ENCODE measurements at places on chromosomes 3 and 15. TPM values are rescaled to one million over a fixed set of nuclear protein-coding genes. Genes with fewer than 3 reads are reported as not detected.

GRCh38 chr3:141940194-141940776, 63.8 kb downstream of the ATP1B3 start:
- peak; percentile 66 for DNase-seq

Gene DNAJB8
- not detected for total RNA-seq

GRCh38 chr3:171186383-171186782, 159.9 kb upstream of the SLC2A2 start:
- DNase-seq, result no peak

- no peak for DNase-seq
These were observed 417.0 kb upstream of the TPM1 start for GRCh38 chr15:62625429-62626033.

DNA sequence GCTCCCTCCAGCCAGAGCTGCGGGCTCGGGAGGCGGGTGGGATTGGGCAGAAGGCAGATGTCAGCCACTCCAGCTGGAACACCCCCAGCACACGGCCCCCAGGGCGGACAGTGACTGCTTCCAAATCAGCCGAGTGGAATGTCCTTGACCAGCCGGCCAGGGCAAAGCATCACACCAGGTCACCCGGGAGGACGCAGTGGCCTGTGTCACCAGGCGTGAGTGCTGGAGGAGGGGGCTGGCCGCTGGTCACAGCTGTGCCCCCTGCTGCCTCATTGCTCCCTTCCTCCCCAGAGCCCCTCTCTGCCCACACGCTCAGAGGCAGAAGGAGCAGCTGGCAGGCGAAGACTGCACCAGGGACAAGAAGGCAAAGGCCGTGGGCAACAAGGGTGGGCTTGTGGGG, 33.5 kb downstream of the NTRK3 start:
- DNase-seq, result no peak

DNA sequence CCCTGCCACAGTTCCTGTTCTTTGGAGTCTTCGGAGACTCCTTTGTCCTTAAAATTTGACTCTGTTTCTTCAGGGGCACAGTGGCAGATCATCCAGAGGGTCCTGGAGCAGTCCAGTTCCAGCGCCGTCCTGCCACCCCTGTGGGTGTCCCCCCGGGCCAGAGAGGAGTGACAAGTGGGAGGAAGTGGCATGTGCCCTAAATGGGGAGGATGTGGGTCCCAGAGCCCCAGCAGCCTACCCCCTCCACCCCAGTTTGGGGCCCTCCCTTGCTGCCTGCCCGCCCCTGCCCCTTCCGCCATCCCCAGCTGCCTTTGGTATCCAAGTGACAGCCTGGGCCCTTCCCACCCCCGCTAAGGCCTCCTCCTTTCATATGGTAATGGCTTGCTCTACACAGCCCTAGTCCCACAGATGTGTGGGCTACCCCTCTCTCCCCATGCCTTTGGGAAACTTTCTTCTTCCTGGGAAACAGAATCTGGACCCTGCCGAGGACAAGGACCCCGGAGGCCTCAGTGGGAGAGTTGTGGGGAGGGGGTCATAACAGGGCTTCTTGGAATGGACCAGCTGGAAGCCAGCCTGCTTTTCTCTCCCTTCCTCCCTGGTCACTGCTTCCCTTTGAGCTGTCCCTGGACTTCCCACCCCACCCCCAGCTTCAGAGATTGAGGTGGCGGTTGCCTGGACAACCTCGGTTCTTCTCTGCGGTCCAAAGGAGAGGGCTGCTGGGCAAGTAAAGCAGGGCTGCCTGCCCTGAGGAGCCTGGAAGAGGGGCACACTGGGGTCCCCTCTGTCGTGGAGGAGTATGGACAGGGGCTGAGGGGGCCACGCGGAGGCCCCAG, 43.2 kb downstream of the KLHL25 start:
- no peak for DNase-seq

DNA sequence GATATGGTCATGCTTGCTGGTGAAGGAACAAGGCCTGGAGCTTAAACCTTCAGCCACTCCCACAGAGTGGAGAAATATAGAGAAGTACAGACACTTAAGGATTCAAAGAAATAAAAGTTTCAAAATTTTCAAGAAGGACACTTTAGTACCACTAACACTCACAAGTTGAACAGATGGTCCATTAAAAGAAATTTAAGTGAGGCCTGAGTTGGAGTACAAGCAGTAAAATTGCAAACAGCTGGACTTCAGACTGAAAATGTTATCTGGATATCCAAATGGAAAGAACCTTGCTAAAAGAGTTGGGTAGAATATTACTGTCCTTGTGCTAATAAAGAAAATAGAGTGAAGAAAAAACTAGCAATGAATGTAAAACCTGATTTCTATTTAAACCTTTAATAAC, 397.1 kb upstream of the KCNMB2 start:
- no peak for DNase-seq

DNA sequence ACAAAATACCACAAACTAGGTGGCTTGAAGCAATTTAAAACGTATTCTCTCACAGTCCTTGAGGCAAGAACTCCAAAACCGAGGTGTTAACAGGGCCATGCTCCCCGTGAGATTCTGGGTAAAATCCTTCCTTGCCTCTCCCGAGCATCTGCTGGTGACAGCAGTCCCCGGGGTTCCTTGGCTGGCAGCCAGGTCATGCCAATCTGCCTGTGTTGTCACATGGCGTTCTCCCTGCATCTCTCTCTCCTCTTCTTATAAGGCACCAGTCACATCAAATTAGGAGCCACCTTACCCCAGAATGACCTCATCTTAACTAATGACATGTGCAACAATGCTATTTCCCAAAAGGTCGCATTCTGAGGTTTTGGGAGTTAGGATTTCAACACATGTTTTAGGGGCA, 26.3 kb upstream of the LRRN1 start:
- DNase-seq, result no peak

Gene THPO
- not detected for total RNA-seq

DNA sequence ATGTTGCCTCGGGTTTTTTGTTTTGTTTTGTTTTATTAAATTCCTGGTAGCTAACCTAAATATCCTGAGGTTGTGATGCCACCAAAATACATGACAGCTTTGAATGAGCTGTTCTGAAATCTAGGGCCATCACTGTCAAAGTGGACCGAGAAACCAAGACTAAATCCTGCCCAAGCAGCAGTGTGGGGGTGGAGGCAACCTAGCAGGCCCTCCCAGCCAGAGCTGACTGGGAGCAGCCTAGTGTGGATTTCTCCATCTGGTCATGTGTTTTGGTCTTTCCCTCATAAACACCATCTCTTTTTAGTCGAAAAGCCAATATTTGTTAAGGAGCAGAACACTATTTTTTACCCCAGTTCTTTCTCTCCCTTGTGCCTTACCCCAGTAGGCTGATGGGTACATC, 52.2 kb downstream of the LARS2 start:
- DNase-seq, result no peak

- no peak for DNase-seq
These were observed 428.7 kb downstream of the TBC1D5 start for GRCh38 chr3:17313746-17314145.

DNA sequence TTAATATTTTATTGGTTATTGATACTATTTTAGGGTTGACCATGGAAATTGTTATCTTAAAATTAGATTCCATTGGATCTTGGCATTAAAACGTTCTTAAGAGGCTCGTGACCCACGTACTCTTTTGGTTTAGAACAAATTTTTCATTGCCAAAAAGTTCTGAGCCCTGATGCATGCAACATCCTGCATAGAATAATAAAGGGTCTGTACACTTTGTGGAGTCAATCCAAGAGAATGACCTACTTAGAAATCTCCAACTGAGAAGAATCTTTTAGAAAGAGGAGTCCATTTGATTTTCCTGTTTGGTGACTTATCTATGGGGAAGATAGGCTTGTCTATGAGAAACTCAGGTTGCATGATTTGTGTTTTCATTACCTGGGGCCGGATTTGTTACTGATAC, 404.2 kb upstream of the RGMA start:
- DNase-seq, result no peak

- no peak for DNase-seq
These were observed 39.1 kb downstream of the TRPM1 start for GRCh38 chr15:31062310-31062847.

DNA sequence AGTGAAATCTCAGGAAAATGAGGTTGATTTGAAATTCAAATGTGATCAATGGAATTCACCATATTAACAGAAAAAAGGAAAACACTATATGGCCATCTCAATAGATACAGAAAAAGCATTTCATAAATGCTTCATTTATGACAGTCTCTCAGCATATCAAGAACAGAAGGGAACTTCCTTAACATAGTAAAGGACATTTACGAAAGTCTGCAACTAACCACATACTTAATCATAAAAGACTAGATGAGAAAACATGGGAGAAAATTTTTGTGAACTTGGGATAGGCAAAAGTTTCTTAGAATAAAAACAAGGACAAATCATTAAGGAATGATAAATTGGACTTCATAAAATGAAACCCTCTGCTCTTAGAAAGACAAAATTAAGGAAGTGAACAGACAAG, 24.7 kb upstream of the TIPARP start:
- DNase-seq, result no peak

- DNase-seq, result no peak
These were observed 44.6 kb downstream of the SNRK start for GRCh38 chr3:43330981-43331380.

Gene LNP1
- 1.2 TPM for total RNA-seq

DNA sequence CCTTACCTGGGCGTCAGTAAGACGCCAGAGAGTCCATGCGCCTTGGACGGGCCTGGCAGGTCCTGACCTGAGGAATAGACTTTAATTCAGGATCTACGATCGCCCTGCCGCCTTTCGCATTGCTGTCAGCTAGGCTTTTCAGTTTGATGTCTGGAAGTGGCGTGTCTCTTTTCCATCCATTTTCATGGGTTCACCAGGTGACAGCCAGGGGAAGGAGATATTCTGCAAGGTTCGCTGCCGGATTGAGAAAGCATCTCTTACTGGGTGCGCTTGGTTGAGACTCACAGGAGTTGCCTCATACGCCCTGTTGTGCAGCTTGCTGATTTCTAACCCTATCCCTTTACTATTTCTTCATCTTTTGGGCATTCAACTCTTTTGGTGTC, 7.4 kb downstream of the EPHA3 start:
- DNase-seq, result no peak

DNA sequence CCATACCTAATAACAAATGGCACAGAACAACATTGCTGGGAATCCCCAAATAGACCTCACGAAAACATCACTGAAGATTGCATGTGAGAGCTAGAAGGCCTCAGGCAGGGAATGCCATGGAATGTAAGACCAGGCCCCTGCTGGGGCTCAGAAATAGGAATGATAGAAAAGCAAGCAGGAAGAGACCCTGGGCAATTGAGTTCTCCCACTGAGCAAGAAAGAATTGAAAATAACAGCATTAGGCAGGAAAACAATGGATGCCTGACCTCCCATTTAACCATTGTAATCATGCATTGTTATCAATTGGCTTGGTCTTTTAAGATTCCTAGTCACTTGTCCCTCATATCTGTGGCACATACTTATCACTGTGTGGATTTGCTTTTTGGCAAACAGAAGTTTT, 581.6 kb downstream of the FHIT start:
- DNase-seq, result no peak

DNA sequence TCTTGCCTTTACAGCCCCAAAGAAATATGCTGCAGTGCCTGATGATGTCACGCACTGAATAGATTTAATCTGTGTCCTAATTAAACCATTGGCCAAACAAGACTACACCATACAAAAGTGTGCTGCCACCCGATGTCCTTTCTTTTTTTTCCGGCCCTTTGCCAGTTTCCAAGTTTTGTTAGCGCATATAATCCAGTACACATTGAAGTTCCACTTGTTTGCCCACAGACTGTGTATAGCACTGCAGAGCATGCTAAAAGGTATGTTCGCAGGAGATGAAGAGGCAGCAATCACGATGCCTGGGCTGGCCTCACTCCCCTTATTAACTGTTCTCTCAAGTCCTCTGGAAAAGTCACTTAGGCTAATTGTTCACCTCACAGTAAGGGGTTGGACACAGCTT, 26.8 kb downstream of the MRPS25 start:
- no peak for DNase-seq

GRCh38 chr3:96814651-96815567, 515 bp downstream of the EPHA6 start:
- DNase-seq, result no peak

Gene CPN2
- not detected for total RNA-seq

DNA sequence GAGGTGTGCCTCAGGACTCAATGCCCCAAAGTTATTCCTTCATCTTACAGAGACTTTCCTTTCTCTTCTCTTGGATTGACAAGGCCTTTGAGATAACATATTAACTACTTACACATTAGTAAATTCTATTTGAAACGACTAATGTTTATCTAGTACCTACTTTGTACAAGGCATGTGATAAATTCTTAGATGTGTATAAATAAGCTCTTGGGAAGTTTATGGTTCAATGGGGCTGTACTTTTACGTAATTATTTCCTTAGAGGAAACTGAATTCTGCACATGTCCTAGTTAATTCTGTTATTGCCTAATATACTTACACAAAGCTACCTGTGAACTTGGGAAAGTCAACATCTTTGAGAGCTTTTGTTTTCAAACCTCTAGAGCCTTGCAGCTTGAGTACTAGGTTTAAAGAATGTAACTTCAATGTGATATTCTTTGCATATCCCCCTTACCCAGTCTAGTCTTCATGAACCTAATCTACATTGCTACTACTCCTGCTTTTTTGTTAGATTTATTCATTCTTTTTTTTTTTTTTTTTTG, 58.5 kb upstream of the RAP2B start:
- no peak for DNase-seq

GRCh38 chr3:62678841-62679240, 196.4 kb downstream of the CADPS start:
- no peak for DNase-seq

Gene CHRD
- total RNA-seq, result 1.9 TPM

DNA sequence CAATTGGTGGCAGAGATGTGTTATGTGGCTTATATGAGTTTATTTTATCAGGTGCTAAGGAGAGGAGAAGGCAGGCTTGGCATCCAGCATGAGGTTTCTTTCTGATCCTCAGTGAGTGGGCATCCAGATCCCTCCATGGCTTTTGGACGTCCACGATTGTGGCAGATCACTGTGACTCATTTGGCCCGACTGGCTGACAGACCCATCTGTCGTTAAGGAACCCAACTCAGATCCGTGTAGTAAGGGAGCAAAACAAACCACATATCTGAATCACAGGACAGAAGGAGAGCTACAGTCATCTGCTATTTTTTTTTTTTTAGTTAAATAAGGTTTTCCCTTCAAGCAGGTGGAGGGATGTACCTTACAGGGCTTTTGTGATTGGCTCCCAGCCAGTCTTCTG, 197.0 kb upstream of the KCNH8 start:
- no peak for DNase-seq

DNA sequence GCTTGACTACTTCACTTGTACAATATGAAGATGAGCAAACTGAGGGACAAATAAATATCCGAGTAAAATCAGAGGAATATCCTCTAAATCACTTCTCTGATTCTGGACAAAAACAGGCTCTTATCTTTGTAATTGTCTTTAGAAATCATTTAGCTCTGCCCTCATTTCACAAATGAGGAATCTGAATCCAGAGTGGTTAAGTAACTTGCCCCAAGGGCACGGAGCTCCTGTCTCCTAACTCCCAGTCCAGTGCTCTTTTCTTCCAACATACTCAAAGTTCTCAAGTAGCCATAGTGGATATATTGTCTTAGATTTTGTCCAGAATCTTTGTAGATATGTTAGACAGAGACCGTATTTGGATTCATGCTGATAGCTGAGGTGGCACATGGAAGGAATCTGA, 156.0 kb downstream of the TP63 start:
- no peak for DNase-seq

GRCh38 chr3:111943533-111943932, 35.3 kb upstream of the ABHD10 start:
- DNase-seq, result no peak

Gene RRP9
- 13.5 TPM for total RNA-seq

- no peak for DNase-seq
These were observed 297.1 kb upstream of the MME start for GRCh38 chr3:154783061-154783460.

Gene LYZL4
- not detected for total RNA-seq

- no peak for DNase-seq
These were observed 36.1 kb downstream of the ABTB1 start for GRCh38 chr3:127708837-127709236.

Data from glomerular endothelial cell (primary cell).